Karpas-422 (cell line): ENCODE measurements at places on chromosomes 5 and 9. TPM values are rescaled to one million over a fixed set of nuclear protein-coding genes. Genes with fewer than 3 reads are reported as not detected.

DNA sequence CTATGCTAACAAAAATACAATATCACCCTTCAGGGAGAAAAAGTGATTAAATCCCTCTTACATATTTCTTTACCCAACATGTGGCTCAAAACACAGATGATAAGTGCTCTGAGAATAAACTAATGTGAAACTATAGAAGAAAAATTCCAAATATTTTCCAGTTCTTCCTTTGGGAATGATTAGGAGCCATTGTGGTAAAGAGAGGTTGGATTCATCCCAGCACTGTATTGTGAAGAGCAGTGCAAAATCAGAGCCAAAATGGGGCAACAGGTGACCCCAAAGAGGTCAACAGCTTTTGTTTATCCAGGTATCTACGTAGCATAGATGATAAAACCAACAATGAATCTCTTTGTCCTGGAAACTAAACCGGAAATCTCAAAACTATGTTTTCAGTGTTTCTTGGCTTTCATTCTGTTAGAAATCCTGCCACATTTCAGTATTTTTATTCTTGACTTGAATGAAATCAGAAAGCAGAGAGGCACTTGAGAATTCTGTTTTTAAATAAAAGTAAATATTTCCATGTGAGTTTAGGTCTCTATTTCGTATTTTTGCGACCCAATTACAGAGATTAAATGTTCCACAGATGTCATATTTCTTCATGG, 120.4 kb upstream of the FST start:
- no peaks in the 10 kb centered on the region for H3K36me3 ChIP-seq
- no peaks in the 10 kb centered on the region for H3K4me1 ChIP-seq
- no peak overlapping the region for H3K27ac ChIP-seq
- no peak for DNase-seq
- no peak overlapping the region for H3K4me3 ChIP-seq
- H3K27me3 ChIP-seq = no peaks in the 10 kb centered on the region

GRCh38 chr5:103271570-103272289, 13.2 kb downstream of the MACIR start:
- no peaks in the 10 kb centered on the region for H3K36me3 ChIP-seq
- H3K4me3 ChIP-seq = no peak overlapping the region
- H3K27me3 ChIP-seq = no peaks in the 10 kb centered on the region
- no peaks in the 10 kb centered on the region for H3K4me1 ChIP-seq
- no peak overlapping the region for H3K27ac ChIP-seq

DNA sequence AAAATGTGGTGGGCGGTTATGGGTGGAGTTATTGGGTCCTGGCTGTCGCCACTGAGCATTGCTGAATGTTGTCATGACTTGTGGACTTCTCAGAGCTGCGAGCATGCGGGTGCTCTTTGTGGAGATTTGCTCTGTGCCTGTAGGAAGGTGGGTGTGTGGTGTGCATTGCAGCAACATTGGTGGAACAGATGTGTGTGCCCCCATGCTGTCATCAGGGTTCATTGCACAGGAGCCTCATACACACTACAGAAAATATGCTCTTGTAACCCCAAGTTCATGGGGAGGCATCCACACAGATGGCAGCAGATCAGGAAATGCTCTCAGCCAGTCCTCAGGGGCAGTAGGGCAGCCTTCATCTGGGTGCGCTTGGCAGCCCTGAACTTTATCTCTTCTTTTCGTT, 55.9 kb upstream of the PHF2 start:
- H3K4me1 ChIP-seq = peaks cover 12% of the 10 kb centered on the region
- no peaks in the 10 kb centered on the region for H3K27me3 ChIP-seq
- H3K36me3 ChIP-seq = peaks cover 24% of the 10 kb centered on the region
- H3K27ac ChIP-seq = no peak overlapping the region
- H3K4me3 ChIP-seq = no peak overlapping the region

PCDHB7 gene
- not detected in 2 replicates for total RNA-seq

TLX3 gene
- not detected in 2 replicates for total RNA-seq

DNA sequence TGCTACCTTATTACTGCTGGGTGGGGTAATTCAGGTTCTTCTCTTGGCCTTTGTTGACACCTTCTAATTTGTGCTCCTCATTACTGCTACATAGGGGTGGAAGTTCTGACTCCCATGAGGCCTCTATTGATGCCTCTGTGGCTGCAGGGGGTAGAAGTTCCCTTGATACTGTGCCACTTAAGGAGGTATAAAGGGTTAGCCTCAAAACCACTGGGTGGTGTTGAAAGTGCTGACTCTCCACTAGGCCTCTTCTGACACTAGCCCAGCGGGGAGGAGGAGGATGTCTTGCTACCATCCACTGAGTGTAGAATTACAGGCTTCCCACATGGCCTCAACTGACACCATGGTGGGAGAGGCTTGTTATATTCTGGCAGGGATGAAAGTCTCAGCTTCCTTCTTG, 36.7 kb upstream of the CCDC112 start:
- no peaks in the 10 kb centered on the region for H3K36me3 ChIP-seq
- peaks cover 17% of the 10 kb centered on the region for H3K4me1 ChIP-seq
- no peak for DNase-seq
- no peak overlapping the region for H3K4me3 ChIP-seq
- H3K27ac ChIP-seq = no peak overlapping the region

DNA sequence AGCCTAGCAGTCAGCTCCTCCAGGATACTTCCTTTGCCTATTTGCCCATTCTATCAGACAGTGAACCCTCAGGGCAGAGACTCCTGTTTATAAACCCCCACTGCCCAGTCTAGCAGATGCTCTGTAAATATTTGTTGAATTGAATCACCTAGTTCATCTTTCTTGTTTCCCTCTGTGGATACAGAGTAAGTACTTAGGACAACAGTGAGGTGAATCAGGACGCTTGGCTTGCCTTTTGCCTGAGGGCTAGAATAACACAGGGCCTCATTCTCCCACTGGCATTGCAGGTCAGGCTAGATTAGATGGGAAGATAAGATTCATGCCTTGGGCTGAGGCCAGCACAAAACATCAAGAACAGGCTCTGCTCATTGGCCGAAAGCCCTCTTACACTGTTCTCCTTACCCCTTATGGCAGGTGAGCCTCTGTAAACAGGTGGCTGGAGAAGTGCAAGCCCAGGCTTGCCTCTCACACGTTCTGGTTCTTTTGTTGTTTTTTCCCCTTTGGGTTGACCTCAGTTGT, 22.2 kb downstream of the TNFSF8 start:
- peak overlapping the region; percentile 98 for H3K27ac ChIP-seq
- peak overlapping the region; percentile 9; the same call in 1 of the 2 replicates for H3K4me3 ChIP-seq
- no peak for DNase-seq
- peaks cover 13% of the 10 kb centered on the region for H3K36me3 ChIP-seq

DNA sequence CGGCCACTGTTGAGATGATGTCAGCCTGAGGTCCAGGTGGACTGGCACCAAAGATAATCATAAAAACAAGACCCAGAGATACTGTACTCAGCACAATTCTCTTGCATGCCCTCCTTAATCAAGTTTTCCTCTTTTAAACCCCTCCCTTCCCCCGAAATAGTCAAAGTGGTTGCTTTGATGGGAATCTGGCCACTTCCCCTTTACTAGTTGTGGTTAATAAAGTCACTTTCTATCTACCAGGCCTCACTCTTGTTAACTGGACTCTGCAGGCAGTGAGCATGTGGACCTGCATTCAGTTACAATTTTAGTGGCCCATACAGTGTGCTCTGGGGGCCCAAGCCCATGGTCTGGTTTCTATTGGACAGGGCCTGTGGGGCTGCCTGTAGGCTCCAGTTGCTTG, 17.5 kb downstream of the FBP2 start:
- H3K4me1 ChIP-seq = no peaks in the 10 kb centered on the region
- no peak overlapping the region for H3K27ac ChIP-seq
- no peak overlapping the region for H3K4me3 ChIP-seq
- DNase-seq = no peak

- DNase-seq = no peak
- no peak overlapping the region for H3K4me3 ChIP-seq
- H3K4me1 ChIP-seq = no peaks in the 10 kb centered on the region
- H3K27ac ChIP-seq = no peak overlapping the region
These were observed 24.4 kb downstream of the ZNF474 start for GRCh38 chr5:122153774-122154173.

CDKN2B gene
- total RNA-seq = 2.0 and 4.3 TPM in 2 replicates

DNA sequence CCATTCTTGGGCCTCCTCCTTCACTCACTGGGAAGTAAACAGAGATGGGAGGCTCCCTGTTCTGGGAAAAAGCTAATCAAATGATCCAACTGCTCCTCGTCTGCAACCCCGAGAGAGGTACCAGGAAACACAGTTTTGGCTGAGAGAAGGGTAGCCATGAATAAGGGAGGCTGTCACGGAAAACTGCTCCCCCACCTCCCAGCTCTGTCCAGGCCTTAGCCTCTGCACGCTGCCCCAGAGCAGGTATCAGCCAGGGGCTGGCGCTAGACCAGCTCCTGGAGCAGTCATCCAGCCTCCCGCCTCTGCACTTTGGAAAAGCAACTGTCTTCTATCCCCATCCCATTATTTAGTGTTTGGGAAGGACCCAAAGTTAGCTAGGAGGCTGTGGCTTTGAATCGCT, 266.1 kb downstream of the NDUFS4 start:
- no peak for DNase-seq
- H3K27ac ChIP-seq = no peak overlapping the region
- H3K4me3 ChIP-seq = no peak overlapping the region
- no peaks in the 10 kb centered on the region for H3K36me3 ChIP-seq

DNA sequence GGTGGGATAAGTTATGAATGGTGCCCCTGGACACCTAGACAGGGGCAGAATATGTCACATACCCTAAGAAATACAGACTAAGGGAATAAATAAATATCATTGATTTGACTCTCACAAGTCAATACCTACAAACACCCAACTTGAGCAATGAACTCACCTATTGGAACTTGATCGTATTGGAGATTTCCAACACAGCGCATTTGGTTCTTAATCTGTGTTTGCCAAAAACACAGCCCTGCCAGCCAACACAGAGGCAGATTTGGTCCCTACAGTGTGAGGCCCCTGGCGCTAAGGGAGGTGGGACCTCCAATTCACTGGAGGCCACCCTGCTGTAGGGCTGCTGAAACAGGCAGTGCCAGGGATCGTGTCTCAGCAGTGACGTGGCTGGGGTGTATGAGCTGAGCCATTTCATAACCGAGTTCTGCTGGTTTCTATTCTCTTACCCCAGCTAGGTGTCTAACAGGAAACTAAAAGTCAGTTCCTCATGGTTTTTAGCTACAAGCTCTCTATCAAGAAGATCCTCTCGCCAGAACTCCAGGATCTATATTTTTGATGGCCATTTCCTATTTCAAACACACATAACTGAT, 84.5 kb downstream of the SLC1A1 start:
- H3K36me3 ChIP-seq = no peaks in the 10 kb centered on the region
- no peaks in the 10 kb centered on the region for H3K4me1 ChIP-seq
- no peak overlapping the region for H3K27ac ChIP-seq
- no peaks in the 10 kb centered on the region for H3K27me3 ChIP-seq
- H3K4me3 ChIP-seq = no peak overlapping the region

DNA sequence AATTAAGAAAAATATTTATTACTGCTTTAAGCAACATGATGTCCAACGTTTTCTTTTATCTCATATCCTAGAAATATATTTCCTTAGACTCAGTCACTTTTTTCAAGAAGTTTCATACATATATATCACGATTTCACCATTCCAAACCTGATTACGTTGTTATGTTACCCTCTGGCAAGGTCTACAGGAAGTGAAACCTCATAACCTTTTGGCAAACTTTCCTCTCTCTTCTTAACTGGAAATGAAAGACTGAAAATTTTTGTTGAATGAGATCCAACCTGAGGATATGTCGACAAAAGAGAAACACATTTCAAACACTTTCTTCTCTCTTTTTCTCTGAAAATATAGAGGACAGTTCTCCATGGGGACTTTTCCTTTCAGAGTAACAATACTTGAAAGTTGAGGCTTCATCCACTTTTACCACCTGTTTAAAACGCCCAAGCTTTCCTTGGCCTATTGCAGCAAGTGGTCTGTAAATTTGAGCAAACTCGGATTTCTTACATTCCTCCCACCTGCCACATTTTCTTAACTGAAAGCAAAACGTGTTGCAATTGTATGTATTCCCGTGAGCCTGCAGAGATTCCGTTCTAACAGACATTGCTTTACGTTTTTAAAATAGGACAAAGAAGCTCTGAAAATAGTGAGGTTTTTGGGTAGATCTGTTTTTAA, 298.1 kb downstream of the CETN3 start:
- DNase-seq = no peak
- H3K4me3 ChIP-seq = no peak overlapping the region
- no peaks in the 10 kb centered on the region for H3K27me3 ChIP-seq
- H3K36me3 ChIP-seq = no peaks in the 10 kb centered on the region

- H3K4me3 ChIP-seq = no peak overlapping the region
- H3K27me3 ChIP-seq = no peaks in the 10 kb centered on the region
- no peaks in the 10 kb centered on the region for H3K36me3 ChIP-seq
- H3K4me1 ChIP-seq = no peaks in the 10 kb centered on the region
- no peak overlapping the region for H3K27ac ChIP-seq
These were observed 6.9 kb downstream of the OBP2B start for GRCh38 chr9:133202145-133202513.
